Stimulated activated CD4-positive, alpha-beta T cell treated with anti-CD3 and anti-CD28 coated beads, Interleukin-2, amount 100 ng/mL, for 4 hours (primary cell): ENCODE measurements at places on chromosomes 11 and 22.

DNA sequence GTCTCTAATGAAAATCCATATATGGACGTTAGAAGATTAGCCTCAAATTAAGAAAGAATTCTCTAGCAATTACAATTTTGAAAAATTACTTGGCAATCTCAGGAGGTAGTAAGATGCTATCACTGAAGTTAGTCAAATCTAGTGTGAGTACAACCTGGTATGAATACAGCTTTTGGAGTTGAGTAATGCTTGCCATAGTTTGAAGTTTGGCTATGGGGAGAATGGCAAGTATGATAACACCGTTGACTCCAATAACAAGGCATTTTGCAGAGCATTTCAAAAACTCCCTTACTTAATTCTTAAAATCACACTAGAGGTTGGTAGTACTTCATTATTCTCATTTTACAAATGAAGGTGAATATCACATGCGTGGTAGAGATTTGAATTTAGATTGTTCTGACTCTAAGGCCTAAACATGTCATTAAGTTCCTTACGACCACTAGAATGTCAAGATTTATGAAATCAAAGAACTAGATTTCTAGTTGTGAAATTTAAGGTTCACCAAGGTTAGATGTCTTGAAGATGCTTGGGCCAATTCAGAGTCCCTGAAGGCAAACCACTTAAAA lies 355.4 kb downstream of the ETS1 start:
- no peak for DNase-seq

DNA sequence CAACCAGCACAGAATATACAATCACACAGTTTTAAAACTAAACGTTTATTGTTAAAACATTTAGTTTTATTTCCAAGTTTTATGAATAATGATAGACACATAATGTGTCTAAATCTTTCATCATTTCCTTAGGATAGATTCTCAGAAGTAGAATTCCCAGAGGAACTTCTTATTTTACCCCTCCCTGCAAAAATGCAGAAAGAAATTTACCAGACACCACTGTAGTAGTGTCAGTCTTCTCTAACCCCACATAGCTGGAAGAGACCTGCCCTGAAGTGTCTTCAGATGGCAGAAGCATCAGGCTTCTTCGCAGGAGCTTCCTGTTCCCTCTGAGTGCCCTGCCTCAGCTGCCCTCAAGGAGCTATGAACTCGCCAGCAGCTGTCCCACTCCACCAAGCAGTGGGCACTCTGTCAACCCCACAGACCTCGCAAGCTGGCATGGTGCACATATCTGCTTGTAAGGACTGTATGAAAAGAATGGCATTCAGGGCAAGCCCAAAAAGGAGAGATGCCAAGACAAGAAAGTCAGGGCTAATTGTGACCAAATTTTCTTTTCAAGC lies 28.5 kb upstream of the PAK1 start:
- DNase-seq: no peak

GRCh38 chr11:13984616-13985450 lies 22.3 kb downstream of the SPON1 start:
- DNase-seq: no peak

- DNase-seq: no peak
Observed at GRCh38 chr11:74749965-74750296, 1.3 kb downstream of the RNF169 start.

GRCh38 chr11:1481483-1481825 lies 5.1 kb downstream of the MOB2 start:
- no peak for DNase-seq

GRCh38 chr11:130323452-130324450 lies 9.0 kb upstream of the ZBTB44 start:
- DNase-seq: no peak

DNA sequence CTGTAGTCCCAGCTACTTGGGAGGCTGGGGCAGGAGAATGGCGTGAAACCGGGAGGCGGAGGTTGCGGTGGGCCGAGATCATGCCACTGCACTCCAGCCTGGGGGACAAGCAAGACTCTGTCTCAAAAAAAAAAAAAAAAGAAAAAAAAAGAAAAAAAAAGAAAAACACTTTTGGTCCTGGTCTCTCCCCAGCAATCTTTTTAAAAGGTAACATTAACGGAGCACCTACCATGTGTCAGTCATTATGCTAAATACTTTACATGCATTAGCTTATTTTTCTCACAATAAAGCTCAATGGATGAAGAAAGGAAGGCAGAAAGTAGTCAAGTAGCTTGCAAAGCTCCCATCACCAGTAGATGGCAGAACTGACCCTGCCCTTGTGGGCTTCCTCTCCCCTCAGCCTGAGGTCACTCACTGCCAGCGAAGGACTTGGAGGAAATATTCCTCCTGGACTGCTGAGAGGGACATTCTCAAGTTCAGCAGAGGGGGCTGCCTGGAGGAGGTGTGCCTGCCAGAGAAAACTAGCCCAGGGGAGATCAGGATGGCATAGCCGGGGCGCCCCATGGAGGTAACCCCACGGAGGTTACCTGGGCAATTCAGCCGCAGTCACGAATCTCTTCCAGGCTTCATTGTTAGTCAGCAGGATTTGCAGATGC lies 15.5 kb downstream of the APOL3 start:
- DNase-seq: no peak

DNA sequence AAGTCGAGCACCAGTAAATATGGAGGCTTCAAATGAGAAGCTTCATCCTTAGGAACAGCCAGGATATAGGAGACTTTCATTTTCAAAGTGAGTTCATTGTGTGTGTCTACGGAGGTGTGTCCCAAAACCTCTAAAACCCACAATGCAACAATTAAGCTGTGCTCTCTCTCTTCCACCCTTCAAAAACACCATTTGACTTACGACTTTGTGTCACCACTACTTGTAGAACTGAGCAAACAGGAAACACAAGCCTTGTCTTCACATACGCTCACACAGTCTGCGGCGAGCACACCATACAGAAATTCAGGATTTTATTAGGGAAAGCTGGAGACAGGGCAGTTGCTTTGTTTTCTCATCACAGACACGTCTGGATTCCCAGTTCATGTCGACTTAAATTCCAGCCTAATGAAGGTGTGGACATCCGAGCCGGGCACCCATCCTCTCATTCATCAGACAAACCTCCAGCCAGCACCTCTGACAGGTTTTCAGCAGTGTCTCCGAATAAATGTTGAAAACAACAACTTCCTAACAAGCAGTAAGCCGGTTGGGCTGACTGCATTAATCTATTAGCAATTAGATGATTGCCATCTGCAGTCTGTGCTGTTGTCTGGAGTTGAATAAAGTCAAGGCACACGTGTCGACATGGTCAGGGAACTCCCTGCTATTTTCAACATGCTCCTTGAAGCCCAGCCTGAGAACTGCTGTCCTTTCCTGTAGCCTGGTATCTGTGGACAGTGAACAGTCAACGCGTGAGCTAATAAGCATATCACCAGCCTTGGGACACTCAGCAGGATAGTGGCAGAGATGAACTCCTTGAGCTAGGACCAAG lies 1411.1 kb downstream of the BRD1 start:
- DNase-seq: no peak

- DNase-seq: no peak
Observed at GRCh38 chr11:57643802-57644201, 5.9 kb downstream of the YPEL4 start.

GRCh38 chr11:122105044-122105758 lies 10.8 kb downstream of the BLID start:
- DNase-seq: no peak

DNA sequence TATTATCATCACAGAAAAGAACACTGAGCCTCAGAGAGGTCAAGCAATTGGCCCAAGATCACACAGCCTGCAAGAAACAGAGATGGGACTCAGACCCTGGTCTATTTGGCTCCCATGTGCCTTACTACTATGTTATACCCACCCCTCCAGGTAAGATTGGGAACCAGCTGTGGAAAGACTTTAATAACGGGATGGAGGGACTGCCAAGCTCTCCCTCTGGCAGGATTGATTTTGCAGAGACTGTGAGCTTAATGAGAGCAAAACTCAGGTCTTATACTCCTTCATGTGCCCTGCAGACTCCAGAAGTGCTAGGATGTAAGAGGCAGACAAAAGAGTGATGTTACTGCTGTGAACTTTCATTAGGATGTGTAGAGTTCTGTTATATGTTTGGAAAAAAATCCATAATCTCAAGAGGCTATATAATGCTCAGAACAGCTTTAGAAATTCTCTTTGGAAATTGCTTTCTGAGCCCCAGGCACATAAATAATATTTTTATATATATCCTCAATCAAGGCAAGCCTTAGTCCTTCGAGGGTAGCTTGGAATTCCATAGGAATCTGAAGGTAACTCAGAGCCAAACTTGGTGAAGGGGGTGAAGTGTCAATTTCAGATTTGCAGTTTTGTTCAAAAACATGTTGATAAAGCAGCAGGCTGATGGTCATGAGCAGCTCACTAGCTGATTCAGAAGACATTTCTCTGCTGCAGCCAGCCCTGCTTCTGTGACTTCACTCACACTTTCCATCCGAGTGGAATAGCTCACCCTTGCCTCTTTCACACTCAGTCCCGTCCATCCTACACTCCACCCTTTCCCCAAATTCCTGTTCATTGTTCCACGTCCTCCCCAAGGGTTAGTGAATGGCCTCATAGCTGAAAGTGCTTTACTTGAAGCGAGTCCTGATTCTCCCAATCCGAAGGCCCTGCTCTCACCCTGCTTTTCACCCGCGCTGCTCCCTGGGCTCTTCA lies 188.8 kb downstream of the SNX19 start:
- no peak for DNase-seq

- DNase-seq: no peak
Observed at GRCh38 chr11:30110691-30111090, 93.9 kb upstream of the KCNA4 start.

DNA sequence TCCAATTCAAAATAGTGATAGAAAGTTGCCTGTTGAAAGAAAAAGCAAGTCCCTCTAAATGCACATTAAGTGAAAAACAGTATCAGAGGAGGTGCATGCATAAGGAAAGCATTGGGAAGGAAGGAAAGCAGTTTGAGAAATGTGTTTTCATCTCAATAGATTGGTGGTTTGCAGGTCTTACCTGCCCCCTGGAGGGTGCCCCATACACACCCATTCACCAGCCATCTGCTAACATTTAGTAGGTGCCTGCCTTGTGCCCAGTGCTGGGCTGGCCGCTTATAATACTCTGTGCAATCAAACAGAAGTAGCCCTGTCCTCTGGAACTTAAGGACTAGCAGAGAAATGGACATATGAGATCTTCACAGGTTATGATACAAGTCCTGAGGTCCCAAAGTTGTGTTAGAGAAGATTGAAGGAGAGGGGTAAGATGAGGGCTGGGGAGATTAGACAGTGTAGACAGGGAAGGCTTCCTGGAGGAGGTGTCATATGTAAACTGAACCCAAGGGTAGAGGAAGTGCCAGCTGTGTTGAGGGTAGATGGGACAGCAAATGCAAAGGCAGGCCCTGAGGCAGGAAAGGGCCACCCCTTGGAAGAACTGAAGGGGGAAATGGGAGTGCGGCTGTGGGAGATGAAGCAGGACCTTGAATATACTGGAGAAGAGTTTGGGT lies 184.2 kb downstream of the MN1 start:
- DNase-seq: no peak

- DNase-seq: no peak
Observed at GRCh38 chr11:18578975-18579598, 9.4 kb downstream of the UEVLD start.

DNA sequence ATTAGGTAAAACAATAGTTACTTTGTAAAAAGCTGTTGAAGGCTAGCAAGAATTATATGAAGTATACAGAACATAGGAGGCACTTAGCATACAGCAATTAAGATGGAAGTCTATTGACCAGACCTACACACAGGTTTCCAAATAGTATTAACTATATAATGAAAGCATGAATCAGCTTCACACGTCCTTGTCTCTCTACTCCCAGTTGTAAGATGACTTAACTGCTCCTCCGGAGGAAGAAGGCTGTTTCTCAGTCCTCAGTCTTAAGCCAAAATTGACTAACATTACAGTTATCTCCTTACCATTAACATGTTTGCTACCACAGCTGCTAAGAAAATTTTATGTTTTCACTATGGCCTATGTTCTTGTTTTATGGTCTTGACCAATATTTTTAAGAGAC lies 24.7 kb downstream of the SIK3 start:
- no peak for DNase-seq

DNA sequence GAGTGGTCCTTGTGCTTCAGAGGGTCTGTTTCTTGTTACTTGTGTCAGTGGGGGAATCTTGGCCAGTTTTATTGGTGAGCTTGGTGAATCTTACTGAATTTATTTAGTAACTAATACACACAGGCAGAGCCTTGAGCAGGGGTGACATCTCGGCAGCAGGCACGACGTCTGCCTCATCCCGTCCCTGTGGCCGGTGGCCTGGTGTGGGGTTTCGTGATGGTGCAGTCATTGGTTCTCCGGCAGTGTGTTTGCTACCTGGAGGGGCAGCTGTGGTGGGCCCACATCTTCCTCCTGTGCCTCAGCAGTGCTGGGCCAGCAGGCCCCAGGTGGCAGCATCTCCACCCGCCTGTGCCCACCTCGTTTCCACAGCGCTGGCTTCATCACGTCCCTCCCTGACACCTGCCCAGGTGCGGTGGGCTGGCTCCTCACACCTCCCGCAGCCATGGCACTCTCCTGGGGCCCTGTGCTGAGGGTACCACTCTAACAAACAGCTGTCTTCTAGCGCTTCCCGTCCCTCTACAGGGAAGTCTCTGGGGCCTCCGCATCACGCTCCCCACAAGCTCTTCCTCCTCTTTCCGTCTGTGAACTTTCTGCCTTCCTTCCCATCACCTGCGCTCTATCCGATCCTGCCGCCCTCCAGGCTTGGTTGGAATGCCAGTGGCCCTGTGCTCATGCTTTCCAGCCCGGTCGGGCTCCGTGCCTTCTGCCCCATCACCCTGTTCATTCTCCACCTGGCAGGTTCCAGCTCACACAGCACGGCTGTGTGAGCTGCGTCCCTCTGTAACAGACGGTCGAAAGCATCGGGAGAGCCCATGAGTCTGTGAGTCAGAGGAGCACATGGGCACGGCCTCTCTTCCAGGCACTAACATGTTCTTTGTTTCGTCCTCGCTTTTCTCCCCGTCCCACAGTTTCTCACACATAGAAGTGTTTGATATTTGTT lies 203.4 kb downstream of the TBC1D22A start:
- no peak for DNase-seq

- no peak for DNase-seq
Observed at GRCh38 chr11:34267013-34267412, 90.8 kb downstream of the ABTB2 start.

DNA sequence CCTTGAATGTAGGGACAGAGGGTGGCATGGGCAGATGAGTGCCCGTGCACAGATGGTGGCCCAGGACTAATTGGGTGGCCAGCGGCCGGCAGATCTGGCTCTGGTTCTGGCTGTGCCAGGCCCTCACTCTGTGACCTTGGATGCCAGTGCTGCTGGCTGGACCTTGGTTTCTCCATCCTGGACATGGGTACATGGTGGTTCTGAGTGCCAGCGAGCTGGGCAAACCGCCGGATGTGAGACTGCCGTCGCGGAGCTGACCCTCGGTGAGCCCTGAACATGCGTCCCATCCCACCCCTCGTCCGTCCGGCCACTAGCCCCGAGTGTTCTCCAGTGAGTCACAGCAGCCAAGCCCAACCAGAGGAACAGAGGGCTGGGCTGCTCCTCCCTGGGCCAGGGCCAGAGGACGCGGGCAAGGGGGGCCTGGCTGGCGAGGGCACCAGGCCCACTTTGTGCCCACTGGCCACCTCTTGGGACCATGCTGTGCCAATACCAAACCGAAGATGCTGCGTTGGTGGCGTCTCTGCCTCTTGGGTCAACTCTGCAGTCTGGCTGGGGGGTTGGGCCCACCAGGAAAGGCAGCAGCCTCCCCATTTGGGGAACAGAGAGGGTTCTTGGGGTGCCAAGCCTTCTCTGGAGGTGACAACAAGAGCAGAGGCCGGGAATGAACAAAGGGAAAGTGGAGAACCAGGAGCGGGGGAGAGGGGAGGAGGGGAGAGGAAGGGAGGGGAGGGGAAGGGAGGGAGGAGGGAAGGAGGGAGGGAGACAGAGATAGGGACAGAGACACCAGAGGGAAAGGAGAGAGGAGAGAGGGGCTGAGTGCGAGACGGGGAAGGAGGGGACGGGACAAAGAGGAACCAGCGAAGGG lies 10.7 kb downstream of the LSP1 start:
- DNase-seq: no peak
